ENCODE measurements at places on chromosomes 2 and 18. TPM values are rescaled to one million over a fixed set of nuclear protein-coding genes. Genes with fewer than 3 reads are reported as not detected.

DNA sequence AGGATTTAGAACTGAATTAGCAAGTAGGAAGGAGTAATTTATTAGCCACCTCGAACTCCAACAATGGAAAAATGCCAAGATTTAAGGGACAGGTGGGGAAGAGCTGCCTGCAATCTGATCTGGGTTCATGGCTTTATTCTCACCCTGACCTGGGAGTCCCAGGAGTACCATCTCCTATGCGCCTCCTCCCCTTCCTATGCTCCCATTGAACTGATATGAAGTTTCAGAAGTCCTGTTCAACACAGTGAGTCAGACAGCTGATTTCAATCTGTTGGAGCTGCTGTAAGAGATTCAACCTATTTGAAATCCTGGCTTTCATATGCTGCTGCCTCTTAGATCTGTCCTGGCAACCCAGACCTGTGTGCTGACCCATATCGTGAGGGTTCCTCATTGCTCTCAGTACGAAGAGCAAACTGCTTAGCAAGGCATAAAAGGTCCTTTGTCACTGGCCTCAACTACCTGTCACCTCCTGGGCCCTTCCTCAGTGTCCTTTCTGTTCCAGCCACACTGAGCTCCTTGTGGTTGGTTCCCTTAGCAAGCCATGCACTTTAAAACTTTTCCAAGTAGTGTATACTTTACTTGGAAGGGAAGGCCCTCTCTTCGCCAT, 15.9 kb upstream of the CD28 start:
- H3K36me3 ChIP-seq, result no peaks in the 10 kb centered on the region
- no peaks in the 10 kb centered on the region for H3K27me3 ChIP-seq
- no peaks in the 10 kb centered on the region for H3K4me1 ChIP-seq
- H3K27ac ChIP-seq, result no peak overlapping the region

GRCh38 chr18:7683753-7684152, 116.6 kb downstream of the PTPRM start:
- no peaks in the 10 kb centered on the region for H3K4me1 ChIP-seq
- no peak overlapping the region for H3K27ac ChIP-seq
- no peaks in the 10 kb centered on the region for H3K36me3 ChIP-seq
- H3K4me3 ChIP-seq, result no peak overlapping the region
- no peaks in the 10 kb centered on the region for H3K27me3 ChIP-seq

CCDC121 gene
- 12.3 TPM for total RNA-seq

DNA sequence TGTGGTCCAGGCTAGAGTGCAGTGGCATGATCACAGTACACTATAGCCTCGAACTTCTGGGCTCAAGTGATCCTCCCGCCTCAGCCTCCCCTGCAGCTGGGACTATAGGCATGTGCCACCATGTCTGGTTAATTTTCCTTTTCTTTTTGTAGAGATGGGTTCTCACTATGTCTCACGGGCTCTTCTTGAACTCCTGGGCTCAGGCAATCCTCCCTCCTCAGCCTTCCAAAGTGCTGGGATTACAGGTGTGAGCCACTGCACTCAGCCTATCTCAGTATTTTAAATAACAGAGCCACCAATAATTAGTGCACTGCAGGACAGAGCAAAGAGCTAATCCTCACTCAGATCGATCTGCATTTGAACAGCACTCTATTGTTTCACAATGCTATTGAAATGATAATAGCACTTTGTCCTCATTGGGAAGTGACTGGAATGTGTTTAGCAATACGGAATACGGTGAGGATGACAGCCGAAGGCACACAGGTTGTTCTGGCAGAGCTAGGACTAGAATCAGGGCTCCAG, 335.9 kb downstream of the DLGAP1 start:
- H3K4me3 ChIP-seq, result no peak overlapping the region
- H3K27me3 ChIP-seq, result no peaks in the 10 kb centered on the region
- no peak for DNase-seq
- H3K4me1 ChIP-seq, result no peaks in the 10 kb centered on the region
- no peaks in the 10 kb centered on the region for H3K36me3 ChIP-seq

- no peak overlapping the region for H3K4me3 ChIP-seq
- H3K27ac ChIP-seq, result no peak overlapping the region
- no peak for DNase-seq
- no peaks in the 10 kb centered on the region for H3K36me3 ChIP-seq
Observed at GRCh38 chr18:71682591-71682990, 861.6 kb downstream of the CBLN2 start.

Data from uterus (tissue), 4 donors.